Stimulated activated CD4-positive, alpha-beta T cell treated with anti-CD3 and anti-CD28 coated beads, Interleukin-4, amount 100 ng/mL, for 4 hours (primary cell): ENCODE measurements at places on chromosomes 12 and 14.

DNA sequence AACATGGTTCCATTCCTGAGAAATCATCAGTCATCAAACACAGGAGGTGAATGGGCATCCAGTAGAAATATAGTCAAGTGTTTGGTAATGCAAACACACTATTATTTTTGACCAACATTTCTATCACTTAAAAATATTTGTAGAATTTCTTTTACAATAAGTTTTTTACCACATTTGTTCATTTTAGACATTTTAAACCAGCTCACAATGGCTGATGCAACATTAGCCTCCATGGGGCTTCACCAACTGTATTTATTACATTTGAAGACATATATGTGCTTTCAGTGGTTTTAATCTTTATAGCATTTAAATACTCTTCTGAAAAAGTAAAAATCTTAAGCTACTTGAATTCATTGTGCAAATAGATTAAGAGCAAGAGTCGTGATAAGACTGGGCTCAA, 1201.4 kb upstream of the TMEM132C start:
- no peak for DNase-seq

GRCh38 chr14:63881926-63882325, 29.1 kb downstream of the SYNE2 start:
- DNase-seq: no peak

GRCh38 chr12:7959701-7960121, 23.7 kb upstream of the SLC2A3 start:
- no peak for DNase-seq

GRCh38 chr12:10101648-10102220, 2.9 kb upstream of the CLEC1A start:
- DNase-seq: no peak

GRCh38 chr12:93166541-93167307, 211.0 kb upstream of the NUDT4 start:
- DNase-seq: no peak

DNA sequence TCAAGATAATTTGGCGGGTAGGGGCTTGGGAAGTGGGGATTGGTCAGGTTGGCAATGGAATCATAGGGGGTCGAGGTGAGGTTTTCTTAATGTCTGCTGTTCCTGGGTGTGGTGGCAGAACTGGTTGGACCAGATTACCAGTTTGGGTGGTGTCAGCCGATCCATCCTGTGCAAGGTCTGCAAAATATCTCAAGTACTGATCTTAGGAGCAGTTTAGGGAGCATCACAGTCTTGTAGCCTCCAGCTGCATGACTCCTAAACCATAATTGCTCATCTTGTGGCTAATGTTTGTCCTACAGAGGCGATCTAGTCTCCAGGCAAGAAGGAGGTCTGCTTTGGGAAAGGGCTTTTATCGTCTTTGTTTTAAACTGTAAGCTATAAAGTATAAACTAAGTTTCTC, 868.4 kb downstream of the DIO2 start:
- no peak for DNase-seq

- DNase-seq: no peak
Observed at GRCh38 chr14:97217111-97217885, 420.1 kb downstream of the VRK1 start.

DNA sequence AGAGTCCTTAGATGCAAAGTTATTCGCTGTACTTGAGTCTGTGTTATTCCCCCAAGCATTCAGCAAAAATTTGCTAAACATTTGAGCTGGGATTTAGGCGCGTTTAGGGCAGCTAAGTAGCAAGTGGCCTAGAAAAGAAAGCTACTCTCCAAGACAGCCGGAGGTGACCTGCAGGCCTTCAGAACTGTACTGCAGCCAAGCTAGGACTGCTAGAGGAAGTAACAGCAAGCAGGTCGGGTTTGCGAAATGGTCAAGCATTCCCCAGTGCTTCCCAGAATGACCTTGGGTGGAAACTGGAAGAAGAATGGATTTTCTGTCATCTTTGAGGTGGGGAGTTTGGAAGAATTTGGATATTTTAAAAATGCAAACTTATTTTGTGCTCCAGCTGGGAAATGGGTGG, 287.5 kb downstream of the FOXN3 start:
- no peak for DNase-seq

DNA sequence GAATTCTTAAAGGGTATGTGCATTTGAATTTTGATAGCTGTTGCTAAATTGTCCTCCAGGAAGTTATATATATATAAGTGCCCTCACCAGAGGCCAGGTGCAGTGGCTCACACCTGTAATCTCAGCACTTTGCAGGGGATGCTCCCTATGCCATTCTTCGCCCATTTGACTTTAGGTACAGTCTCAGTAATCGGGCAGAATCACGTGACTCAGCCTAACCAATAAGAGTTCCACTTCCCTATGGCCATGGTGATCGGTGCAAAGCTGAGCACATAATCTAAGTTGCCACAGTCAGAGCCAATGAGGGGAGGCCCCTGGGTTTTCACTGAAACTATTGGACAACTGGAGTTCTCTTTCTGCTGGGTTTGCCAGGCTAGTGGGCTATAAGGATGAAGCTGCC, 274.6 kb upstream of the TBX3 start:
- no peak for DNase-seq

GRCh38 chr12:78293059-78293686, 462.5 kb downstream of the NAV3 start:
- DNase-seq: no peak

GRCh38 chr14:61683108-61683507, 12.2 kb upstream of the HIF1A start:
- DNase-seq: no peak

DNA sequence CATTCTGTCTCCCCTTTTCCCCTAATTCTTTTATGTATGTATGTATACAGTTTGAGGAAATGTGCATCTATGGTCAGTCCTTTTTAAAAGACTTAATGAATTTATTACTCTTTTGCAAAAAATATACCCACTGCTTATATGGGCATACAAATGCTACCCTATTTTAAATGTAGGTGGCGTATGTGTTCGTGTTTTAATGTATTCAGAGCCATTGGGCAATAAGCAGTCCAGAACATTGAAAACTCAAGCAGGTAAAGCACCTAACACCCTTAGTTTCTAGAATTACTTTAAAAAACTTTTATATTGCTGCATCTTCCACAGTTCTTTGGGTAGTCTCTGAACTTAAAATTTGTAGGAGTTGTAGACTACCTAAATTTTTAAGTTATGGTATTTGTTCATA, 42.6 kb upstream of the A2ML1 start:
- no peak for DNase-seq

DNA sequence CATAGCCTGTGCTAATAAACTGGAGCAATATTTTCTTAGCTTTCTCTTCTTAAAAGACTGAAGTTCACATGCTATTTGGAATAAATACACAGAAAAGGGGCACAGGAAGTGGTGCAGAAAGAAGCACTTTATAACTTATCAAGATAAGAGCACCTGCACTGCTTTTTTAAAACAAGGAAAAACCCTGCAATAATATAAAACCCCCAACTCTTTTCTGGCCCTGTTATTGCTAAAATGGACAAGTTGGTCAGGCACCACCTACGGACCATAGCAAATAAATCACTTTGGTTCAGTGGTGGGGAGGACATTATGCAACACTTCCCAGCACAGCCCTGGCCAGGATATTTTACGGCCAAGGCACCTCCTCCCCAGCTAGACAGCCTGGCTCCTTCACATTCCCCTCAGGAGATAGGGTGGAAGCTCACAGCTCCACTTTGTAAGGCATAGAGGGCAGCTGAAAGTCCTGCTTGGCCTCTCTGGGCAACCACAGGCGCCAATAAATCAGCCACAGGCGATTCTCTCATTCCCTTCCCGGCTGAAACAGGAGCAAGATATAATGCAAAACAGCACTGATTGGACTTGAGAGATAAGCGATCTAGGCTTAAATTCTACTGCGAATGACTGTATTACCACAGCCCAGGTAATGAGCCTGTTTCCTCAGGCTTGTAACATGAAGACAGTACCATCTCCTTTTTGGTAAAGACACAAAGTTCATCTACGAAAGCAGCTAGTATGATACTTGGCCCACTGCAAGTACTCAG, 2.0 kb downstream of the ZBTB25 start:
- no peak for DNase-seq

GRCh38 chr12:131053567-131053966, 99.9 kb downstream of the ADGRD1 start:
- DNase-seq: no peak

DNA sequence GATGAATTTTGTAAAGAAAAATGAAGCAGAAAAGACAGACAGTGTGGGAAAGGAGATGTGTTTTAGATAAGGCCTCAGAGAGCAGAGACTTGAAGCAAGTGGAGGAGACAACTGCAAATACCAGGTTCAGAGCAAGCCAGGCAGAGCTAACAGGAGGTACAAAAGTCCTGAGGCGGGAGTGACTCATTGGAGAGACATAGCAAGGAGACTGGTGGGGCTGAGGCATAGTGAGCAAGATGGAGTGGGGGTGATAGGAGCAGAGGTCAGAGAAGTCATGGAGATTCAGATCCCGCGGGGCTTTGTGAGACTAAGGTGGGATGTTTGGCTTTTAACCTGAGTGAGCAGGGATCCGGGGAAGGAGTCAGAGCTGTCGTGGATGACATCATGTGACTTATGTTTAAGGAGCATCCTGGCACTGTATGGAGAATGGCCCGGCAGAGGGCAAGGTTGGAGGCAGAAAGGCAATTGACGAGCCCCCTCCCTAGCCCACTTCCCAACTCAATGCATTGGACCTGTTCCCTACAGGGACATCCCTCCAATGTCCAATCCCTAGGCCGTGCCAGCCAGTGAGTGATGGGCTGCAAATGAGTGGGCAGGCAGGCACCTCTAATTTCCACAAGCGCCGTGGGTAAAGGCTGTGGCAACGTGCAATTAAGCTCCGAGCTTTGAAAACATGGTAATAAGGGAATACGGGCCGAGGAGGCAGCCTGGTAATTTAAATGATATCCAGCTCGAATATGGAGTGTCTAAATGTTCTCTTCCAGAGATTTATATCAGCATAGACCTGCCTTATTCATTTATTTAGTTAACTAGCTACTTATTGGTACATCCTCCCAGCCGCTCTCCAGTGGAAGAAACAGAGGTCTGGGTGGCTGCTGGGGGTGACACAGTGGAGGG, 206.8 kb upstream of the LHX5 start:
- DNase-seq: no peak

GRCh38 chr14:24789378-24789884, 155.4 kb upstream of the GZMB start:
- no peak for DNase-seq

GRCh38 chr12:120199595-120200306, 1.2 kb downstream of the RPLP0 start:
- peak; percentile 28 for DNase-seq

DNA sequence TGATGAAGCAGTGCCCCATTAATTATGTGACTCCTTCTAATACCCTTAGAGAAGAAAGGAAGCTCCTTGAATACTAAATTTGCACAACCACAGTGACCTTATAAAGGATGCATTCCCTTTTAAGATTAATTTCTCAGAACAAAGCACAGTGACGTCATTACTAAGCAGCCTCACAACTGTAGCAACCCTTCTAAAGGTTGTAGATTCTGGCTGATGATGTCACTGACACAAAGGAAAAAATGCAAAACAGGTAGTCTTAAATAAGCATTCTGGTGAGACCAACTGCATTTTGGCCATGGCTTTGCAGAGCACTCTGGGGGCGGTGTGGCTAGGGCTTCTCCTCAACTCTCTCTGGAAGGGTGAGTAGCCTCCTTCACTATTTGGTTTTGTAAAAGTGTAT, 38.4 kb upstream of the OR4E1 start:
- DNase-seq: no peak

DNA sequence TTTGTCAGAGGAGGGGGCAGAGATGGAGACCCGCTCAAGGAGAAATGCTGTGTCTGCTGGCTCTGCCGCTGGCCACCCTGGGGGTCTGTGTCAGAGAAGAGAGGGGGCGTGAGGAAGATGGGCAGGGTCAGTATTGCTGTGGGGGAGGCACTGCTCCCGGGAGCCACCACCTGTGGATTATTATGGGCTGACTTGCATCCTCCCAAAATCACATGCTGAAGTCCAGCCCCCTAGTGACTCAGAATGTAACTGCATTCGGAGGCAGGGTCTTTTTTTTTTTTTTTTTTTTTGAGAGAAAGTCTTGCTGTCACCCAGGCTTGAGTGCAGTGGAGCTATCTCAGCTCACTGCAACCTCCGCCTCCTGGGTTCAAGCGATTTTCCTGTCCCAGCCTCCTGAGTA, 12.3 kb downstream of the ABCD4 start:
- DNase-seq: no peak

DNA sequence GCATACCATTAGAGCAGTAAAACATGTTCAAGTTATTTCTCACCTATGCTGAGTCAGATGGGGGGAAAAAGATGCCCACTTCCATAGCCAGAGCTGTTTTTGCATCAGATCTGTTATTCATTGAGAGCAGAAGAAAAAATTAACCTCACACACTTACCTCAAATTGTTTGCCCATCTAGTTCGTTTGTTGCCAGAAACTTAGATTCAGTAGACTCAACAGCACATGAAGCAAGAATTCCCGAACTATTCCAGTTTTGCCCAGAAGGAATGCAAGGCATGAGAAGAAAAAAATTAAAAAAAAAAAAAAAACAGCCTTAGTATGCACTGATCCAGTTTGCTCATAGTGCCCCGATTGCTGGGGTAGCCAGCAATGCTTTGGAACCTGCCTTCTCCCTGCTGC, 12.4 kb upstream of the DPF3 start:
- no peak for DNase-seq

- no peak for DNase-seq
Observed at GRCh38 chr14:19729763-19730162, 13.6 kb upstream of the OR4Q3 start.

GRCh38 chr12:4439736-4440135, 5.9 kb downstream of the FGF6 start:
- DNase-seq: no peak

GRCh38 chr12:75917715-75918114, 113.9 kb downstream of the PHLDA1 start:
- DNase-seq: no peak

DNA sequence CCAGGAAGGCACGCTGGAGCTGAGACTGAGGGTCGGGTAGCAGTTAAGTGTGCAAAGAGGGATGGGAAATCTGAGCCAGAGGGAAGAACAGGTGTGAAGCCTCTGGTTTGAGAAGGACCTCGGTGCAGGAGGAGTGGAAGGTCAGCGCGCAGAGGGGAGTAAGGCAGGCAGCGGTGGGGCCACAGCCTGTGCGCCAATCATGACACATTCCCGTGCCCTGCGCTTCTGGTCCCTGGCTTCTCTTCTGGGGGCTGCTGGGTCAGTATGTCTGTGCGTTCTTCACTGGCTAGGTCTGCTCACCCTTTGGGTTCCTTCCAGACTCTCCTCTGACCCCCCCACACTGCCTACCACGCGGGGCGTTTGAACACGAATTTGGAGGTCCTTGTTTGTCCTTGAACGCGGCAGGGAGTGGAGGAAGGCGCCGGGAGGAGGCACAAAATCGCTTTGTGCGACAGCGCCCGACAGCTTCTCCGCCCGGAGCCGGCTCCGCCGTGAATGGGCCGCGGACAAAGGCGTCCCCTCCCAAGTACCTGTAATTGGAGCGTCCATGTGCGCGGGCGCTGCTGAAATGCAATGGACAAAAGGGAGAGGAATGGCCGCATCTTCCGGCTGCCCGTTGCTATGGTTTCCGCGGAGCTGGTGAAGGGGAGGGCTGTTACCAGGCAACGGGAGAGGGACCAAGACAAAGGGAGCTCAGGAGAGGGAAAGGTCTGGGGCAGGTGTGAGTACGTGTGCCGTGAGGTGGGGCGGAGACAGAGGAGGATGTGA, 207.2 kb upstream of the SRRM4 start:
- no peak for DNase-seq

GRCh38 chr12:111222523-111222922, 146.4 kb downstream of the PHETA1 start:
- no peak for DNase-seq

- no peak for DNase-seq
Observed at GRCh38 chr14:94676495-94677185, 64.4 kb downstream of the SERPINA3 start.
